ENCODE measurements at places on chromosomes 2 and 18.

- DNase-seq: peak; percentile 84
These were observed 94.2 kb upstream of the CDH20 start for GRCh38 chr18:61239051-61239450.

GRCh38 chr2:153443106-153443505 is 35.5 kb downstream of the RPRM start:
- no peak for DNase-seq

- DNase-seq: peak; percentile 41
These were observed 740.3 kb upstream of the HS6ST1 start for GRCh38 chr2:129058981-129059380.

DNA sequence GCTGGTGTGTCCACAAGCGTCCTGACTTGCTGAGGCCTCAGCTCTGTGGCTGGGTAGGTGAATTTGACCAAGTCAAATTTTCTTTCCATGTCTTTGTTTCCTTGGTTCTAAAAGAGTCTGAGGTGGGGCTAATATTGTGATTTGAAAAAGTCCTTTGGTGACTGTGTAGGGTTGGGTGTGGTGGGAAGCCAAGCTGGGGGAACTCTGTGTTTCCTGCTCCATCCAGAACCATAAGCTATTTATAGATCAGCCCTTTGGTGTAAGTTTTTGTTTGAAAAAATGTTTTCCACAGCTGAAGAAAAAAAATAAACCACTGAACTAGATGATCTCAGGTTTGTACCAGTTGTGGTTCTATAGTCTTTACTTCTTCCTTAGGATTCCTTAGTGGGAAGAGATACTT is 462.7 kb downstream of the TGIF1 start:
- no peak for DNase-seq

GRCh38 chr2:109531221-109531620 is 82.5 kb downstream of the SEPTIN10 start:
- DNase-seq: no peak

- no peak for DNase-seq
These were observed 14.3 kb upstream of the ST8SIA5 start for GRCh38 chr18:46771141-46771540.

- DNase-seq: no peak
These were observed 36.7 kb upstream of the SPAG16 start for GRCh38 chr2:213247566-213247965.

GRCh38 chr18:75679331-75679730 is 251.8 kb upstream of the SMIM21 start:
- no peak for DNase-seq

DNA sequence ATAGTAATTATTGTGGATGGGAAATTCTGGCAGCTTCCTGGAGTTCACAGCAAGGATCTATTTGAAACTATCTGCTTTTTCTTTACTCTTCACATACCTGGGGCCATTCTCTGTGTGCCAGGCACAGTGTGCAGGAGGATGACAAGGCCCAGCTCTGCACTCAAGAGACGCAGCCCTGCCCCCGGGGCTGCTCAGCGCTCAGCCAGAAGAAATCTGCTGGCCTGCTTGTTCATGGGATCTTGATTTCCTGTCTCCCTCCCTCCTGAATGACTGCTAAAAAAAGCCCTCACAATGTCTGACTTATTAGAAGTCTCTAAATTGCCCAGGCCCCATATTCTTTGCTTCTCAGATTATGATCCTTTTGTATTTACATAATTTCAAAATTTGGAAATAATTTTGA is 210.9 kb downstream of the DCDC2C start:
- peak; percentile 41 for DNase-seq

DNA sequence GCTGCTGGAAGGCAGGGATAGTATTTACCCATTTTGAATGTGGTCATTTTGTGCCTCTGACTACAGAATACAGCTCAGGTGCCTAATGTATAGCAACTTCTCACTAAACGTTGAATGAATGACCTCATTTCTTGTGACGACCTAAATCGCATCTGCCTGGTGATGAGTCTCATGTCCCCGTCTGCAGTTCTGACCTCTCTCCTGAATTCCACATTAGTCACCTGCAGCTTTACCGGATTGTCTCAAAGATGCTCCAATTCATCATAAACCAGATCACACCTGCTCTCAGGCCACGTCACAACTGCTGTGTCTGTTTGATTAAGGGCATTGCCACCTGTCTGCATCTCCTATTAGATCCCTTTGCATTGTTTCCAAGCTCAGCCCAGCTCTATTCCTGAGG is 133.6 kb upstream of the MYT1L start:
- DNase-seq: peak; percentile 99

GRCh38 chr18:77457681-77458080 is 208.0 kb downstream of the GALR1 start:
- DNase-seq: no peak

DNA sequence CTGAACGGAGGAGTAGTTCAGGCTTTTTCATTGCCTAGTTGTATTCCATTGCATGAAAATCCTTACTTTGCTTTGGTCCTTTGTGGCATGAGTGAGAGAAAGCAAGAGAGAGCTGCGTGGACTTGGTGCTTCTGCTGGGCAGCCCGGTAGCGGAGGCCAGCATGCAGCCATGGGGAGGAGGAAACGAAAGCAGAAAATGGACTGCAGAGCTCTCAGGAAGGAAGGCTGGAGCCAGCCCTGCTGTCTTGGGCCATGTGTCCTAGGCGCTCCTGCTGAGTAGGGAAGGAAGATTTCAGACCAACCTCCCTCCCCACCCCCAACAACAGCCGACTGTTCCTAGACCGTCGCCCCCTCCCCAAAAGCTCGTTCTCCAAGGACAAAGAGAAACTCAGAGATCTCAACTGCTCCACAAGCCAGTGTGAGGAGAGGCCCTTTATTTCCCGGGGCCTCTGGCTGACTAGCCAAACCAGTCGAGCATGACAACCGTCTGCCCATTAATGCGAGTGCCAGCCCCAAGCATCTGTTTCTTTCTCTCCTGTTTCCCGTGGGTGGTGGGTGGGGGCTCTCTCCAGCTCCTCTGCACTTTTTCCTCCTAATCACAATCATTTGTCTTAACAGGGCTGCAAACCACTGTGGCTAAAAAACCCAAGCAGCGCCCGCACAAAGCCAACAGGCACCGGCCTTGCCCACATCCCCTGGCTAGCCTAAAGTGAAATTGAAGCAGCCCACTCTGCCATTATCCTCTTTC is 66.8 kb upstream of the FZD7 start:
- DNase-seq: no peak

GRCh38 chr2:7438855-7439254 is 521.6 kb downstream of the RNF144A start:
- no peak for DNase-seq

- no peak for DNase-seq
These were observed 82.4 kb downstream of the MTCL1 start for GRCh38 chr18:8787794-8788193.

DNA sequence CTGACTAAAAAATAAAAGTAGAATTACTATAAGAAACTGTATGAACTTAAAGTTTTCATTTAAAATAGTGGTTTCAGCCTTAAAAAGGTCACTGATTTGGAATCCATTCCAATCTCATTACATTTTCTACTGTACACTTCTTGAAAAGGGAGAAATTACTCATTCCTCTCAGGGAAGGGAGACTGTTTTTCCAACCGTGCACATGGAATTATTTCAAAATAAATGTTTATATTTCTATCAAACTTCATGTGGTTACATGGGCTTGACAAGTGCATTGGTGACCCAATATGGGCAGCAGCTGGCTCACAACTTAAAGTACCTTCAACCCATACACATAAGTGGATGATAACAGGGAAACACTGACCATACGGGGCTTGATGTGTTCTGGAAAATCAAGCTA is 324.5 kb upstream of the THUMPD2 start:
- DNase-seq: no peak

DNA sequence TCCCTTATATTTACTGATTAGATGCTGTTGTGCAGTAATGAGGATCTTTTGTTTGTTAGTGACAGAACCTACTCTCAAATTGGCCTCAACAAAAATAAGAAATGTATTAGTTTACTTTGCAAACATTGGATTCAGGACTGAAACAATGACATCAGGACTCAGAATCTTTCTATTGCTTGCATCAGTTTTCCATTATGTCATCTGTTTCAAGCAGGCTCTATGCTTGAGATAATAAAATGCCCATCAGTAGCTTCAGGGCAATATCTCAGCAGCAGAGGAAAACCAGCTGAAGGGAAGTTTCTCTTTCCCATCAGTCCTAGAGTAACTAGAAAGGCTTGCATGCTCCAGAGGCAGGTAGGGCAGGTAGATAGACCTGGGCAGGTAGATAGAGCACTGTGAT is 375.5 kb upstream of the SLC8A1 start:
- DNase-seq: peak; percentile 44

GRCh38 chr2:83596592-83597282 is 862.3 kb downstream of the SUCLG1 start:
- DNase-seq: no peak

- DNase-seq: no peak
These were observed 41.1 kb downstream of the LDAH start for GRCh38 chr2:20781656-20782265.

GRCh38 chr2:128371648-128372345 is 53.1 kb upstream of the HS6ST1 start:
- DNase-seq: no peak
